BJ (cell line): ENCODE measurements at places on chromosomes 1 and 21.

DNA sequence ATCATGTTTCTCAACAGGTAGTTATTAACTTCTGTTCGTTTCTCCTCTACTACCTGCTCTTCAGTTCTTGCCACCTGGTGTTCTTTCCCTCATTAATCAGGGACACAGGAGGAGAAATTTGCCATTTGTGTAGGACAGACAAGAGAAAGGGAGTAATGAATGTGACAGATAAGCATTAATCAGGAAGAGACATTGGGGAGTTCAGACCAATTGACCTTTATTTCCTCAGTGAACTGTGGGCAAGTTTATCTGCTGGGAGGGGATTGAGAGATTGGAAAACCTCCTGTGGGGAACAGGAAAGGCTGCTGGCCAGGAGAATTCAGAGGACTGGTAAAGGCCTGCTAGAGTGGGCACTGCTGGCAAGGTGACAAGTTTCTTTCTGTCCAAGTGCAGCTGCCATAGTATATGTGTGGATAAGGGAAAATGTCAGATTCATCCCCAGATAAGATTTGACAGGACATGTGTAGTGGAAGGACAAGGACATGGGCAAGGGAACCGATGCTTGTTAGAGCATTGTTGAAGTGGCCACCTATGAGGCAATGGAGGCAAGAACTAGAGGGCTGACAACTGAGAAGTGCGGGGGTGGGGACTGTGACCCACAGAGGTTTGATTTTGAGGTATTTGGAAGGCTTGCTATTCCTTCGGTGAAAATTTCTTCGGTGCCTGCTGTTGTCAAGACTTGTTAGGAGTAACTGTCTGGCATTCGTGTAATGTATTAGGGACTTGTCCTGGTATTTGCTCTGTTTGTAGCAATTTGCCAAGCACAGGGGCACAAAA, 12.6 kb downstream of the SZT2 start:
- DNase-seq: no peak

- DNase-seq: no peak
These were observed 49.6 kb downstream of the AK4 start for GRCh38 chr1:65197636-65198035.

DNA sequence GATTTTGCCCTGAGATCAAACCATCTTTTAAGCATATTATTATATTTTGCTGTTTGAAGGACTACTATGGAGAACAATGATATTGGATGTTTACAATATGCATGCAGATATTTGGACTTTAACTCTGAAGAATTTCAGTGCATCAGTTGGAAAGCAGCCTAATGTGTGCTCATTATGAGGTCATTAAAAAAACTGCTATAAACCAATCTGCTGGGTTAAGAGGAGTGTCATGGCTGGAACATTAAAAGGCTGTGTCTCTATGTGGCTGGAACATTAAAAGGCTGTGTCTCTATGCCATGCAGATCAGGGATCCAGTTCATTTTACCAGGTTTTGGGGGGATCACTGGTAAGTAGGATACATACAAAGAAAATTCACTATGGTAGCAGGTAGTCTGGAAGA, 77.6 kb downstream of the SPATA46 start:
- no peak for DNase-seq

DNA sequence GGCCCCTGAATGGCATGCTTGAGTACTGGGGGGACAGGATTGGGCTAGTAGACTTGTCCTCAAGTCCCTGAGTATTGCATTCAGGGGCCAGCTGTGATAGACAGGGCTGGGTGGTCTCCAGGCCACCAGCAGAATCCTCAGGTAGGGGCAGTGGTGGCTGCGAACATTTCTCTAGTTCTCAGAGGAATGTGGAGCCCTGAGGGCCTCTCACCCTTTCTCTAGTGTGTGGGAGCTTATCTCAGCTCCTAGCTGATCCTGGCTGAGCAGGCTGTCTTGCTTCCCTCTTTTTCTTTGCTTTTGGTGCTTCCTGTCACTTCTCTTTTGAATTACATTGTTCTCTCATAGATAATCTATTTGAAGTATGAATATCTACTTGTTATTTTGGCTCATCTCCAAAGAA, 30.0 kb upstream of the PM20D1 start:
- DNase-seq: no peak

GRCh38 chr1:189899686-189900425, 577.8 kb downstream of the BRINP3 start:
- DNase-seq: no peak

DNA sequence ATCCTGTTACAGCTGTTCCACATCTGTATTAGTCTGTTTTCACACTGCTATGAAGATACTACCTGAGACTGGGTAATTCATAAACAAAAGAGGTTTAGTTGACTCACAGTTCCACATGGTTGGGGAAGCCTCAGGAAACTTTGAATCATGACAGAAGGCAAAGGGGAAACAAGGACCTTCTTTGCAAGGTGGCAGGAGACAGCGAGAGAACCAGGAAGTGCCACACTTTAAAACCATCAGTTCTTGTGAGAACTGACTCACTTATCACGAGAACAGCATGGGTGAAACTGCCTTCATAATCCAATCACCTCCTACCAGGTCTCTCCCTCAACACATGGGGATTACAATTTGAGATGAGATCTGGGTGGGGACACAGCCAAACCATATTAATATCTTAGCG, 110.3 kb upstream of the TRABD2B start:
- no peak for DNase-seq

DNA sequence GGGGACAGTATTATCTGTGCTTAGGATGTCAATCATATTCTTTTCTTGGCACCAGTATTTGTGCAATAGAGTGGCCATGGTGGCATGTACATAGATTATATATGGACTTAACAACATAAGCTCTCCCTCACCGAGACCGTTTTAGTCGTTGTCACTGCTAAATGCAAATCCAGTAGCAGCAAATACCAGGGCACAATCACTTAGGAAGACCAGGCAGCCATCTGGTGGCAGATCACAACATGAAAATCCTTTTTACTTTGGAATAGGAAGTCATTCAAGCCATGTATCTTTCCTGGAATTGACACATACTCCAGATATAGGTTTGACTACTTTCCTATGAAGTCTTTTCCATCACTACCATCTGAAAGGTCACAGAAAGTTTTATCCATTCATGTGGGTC, 53.2 kb upstream of the C1orf87 start:
- no peak for DNase-seq

- no peak for DNase-seq
These were observed 213.0 kb downstream of the LMX1A start for GRCh38 chr1:165143437-165144065.

GRCh38 chr1:175433532-175434282, 241.1 kb upstream of the KIAA0040 start:
- DNase-seq: no peak
